ENCODE measurements at places on chromosomes 12 and 14.

- DNase-seq, result no peak
These were observed 16.4 kb upstream of the RNASE12 start for GRCh38 chr14:20607617-20608016.

DNA sequence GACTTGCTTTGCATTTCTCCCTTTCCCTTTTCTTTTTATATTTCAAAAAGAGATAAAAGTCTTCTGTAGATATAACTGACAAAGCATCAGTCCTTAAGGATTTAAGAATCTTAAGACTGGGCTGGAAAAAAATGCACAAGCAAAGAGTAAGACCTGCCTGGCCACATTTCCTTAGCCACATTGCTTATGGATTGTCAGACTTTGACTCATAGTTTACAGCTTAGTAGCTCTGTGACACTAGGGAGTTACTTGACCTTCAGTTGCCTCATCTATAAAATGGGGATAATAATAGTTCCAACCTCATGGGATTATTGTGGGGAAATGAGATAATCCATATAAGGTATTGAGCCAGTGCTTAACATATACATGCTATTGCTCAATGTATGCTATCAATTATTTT lies 66.4 kb upstream of the STK38L start:
- DNase-seq, result no peak

- DNase-seq, result no peak
These were observed 69.3 kb downstream of the ETV6 start for GRCh38 chr12:11718768-11719253.

GRCh38 chr12:124927201-124928094 lies 13.0 kb upstream of the UBC start:
- DNase-seq, result peak; percentile 85

DNA sequence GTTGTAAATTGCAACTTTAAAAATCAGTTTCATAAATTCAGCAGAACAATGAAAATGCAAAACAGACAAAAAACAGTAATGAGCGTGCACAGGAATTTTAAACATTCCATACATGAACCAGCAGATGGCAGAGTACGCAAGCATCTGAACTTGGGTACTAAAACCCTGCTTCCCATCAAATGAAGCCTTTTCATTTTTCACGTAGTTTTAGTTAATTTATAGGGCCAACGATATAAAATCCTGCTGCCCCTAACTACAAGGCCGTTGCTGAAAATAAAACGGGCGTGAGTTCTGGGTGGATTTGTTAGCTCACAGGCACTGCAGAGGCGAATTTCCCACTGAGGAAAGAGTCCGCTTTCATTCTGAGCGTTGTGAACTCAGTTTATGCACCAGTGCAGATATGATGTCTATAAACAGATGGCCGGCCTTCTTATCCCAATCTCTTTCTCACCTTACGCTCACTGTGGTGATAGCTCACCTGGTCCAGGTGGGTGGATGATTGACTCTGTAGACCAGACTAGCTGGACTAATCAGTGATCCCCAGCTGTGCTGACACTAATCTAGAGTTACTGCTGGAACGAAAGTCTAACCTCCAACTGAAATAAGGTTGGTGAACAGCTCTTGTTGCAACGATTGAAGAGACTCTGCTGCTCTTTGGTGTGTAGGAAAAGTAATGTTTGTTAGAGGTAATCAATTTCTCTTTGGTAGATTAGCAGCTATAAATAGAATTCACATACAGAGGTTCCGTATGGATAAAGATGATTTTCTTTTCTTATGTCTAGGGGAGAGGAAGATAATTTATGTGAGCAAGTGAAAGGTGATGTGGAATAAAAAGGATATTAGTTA lies 89.2 kb downstream of the PDZRN4 start:
- DNase-seq, result no peak

Measured in effector CD4-positive, alpha-beta T cell (primary cell).